T-cell (primary cell): ENCODE measurements at places on chromosomes 7 and 10. TPM values are rescaled to one million over a fixed set of nuclear protein-coding genes. Genes with fewer than 3 reads are reported as not detected.

NAT16 gene
- not detected for total RNA-seq

FAM241B gene
- total RNA-seq, result 8.1 TPM

WEE2 gene
- not detected for total RNA-seq

BLVRA gene
- total RNA-seq, result 14.1 TPM

EPHB6 gene
- total RNA-seq, result 66.3 TPM

SLC18A3 gene
- total RNA-seq, result not detected

PON3 gene
- total RNA-seq, result 0.41 TPM

TACC2 gene
- total RNA-seq, result 0.60 TPM

LHPP gene
- 13.2 TPM for total RNA-seq

RBP3 gene
- not detected for total RNA-seq

SUGCT gene
- total RNA-seq, result 3.1 TPM

GRM8 gene
- total RNA-seq, result not detected

PRLHR gene
- not detected for total RNA-seq

PDE1C gene
- total RNA-seq, result not detected

PPP1R9A gene
- 0.10 TPM for total RNA-seq

GHRHR gene
- not detected for total RNA-seq

HOXA5 gene
- total RNA-seq, result 0.32 TPM

SLC26A4 gene
- total RNA-seq, result 0.60 TPM

DNA sequence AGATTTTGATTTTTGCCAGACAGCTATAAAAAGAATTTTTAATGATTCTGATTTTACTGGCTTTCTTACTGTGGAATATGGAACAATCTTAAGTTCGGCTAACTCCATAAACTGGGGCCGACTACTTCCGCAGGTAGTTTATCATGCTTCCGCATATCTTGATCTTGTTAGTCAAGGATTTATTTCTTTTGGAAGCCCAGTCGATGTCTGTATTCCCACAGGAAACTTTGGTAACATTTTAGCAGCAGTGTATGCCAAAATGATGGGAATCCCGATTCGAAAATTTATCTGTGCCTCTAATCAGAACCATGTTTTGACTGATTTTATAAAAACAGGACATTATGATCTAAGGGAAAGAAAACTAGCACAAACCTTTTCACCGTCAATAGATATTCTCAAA lies 8.1 kb downstream of the THNSL1 start:
- no peak for DNase-seq

- no peak for DNase-seq
These were observed 66.5 kb upstream of the EN2 start for GRCh38 chr7:155391414-155391813.

- DNase-seq, result no peak
These were observed 103.1 kb upstream of the INSIG1 start for GRCh38 chr7:155194382-155195140.

DNA sequence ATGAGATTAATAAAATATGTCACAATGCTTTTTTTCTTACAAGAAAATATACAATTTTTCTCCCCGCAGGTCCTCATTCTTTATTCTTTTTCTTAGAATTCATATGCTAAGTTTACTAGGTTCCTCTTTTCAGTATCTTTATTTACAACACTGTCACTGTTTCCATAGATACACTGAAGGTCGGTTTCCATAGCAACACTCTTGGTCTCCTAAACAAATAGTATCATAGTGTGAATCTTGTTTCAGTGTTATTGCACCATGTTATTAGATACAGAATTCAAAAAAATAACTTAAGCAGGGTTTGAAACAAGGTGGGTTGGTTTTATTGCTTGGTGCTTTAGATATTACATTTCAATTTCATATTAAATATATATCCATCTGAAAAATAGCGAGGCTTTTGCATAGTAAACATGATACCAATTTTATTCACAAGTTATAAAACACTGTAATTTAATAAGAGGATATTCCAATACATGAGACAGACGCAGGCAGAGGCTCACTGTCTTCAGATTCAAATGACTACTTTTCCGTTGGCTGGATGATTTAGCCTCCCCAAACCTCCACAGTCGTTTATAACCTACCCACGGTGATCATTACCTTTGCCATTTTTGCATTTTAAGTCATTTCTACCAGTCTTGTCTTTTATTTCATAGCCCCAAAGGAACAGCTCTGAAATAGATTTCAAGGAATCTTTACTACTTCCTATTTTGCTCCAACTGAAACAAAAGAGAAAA lies 88.9 kb upstream of the KLF6 start:
- DNase-seq, result peak; percentile 25

- DNase-seq, result no peak
These were observed 147.5 kb downstream of the SLC16A9 start for GRCh38 chr10:59562126-59562525.

DNA sequence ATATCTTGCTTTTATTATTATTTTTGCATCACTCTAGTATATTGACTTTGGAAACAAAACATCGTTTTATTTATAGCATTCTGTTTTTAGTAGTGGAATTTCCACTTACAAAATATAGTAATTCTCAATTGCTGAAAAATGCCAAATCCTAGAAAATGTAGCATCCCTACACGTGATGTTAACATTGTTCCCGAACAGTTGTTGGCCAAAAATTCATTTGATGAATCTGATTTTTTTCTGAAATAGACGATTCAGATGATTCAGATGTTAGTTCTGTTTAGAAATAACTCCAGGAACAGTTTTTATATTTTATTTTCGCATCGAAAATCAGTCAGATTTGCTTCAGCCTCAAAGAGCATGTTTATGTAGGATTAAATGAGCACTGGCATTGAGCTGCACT lies 122.4 kb downstream of the GFRA1 start:
- DNase-seq, result no peak

GRCh38 chr7:139116999-139117398 lies 7.5 kb upstream of the ZC3HAV1 start:
- DNase-seq, result no peak

GRCh38 chr10:42477170-42477569 lies 161.2 kb downstream of the ZNF33B start:
- no peak for DNase-seq

- DNase-seq, result no peak
These were observed 19.1 kb upstream of the LRRC18 start for GRCh38 chr10:48958598-48959190.

- DNase-seq, result no peak
These were observed 150.3 kb downstream of the NEBL start for GRCh38 chr10:20746856-20747255.

DNA sequence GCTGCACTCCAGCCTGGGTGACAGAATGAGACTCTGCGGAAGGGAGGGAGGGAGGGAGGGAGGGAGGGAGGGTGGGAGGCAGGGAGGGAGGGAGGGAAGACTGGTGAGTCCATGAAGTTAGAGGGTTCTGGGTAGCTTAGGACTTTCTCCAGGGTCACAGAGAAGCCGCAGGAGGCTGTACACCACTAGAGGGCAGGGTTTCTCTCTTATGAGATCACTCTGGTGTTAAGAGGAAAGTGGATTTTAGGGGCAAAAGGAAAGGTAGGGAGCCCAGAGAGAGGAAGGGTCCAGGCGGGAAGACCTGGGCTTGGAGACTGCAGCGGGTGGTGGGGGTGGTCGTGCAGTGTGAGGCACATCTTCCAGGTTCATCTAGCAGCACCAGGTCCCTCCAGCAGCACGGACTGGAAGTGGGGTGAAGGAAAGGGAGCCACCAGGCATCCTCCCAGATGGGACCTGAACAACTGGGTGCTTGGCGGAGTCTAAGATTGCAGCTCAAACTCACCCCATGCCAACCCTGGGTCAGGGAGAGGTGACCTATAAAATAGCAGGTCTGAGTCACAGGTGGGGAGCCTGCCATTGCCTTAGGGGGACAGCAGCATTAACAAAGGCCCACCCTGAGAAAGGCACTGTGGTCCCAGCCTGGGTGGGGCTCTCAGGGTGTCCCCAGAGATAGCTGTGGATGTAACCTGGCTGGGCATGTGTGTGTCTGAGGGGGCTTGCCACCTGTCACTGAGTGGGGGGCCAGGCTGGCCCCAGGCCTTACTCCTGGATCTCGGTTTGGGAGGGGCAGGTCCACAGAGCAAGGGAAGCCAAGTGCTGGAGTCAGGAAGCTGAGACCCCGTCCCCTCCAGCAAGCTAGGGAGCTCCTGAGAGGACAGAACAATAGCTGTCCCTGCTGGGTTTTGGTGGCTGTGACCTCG lies 48.5 kb upstream of the SLC29A3 start:
- DNase-seq, result no peak

DNA sequence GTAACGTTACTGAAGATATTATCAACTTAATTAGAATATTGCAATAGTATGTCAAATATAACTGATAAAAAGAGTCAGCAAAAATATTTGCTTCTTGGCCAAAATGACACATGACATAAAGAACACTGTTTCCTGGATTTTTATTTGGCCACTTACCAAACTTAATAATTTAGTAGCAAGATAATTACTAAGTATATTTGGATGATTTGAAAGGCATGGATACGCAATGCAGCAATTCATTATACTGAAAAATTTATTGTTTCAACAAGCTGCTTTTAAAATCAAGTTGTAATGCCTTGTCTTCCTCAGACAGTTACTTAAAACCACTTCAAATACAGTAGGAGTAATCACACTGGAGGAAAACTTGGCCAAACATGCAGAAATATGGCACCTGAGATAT lies 234.0 kb downstream of the SEMA3E start:
- no peak for DNase-seq

DNA sequence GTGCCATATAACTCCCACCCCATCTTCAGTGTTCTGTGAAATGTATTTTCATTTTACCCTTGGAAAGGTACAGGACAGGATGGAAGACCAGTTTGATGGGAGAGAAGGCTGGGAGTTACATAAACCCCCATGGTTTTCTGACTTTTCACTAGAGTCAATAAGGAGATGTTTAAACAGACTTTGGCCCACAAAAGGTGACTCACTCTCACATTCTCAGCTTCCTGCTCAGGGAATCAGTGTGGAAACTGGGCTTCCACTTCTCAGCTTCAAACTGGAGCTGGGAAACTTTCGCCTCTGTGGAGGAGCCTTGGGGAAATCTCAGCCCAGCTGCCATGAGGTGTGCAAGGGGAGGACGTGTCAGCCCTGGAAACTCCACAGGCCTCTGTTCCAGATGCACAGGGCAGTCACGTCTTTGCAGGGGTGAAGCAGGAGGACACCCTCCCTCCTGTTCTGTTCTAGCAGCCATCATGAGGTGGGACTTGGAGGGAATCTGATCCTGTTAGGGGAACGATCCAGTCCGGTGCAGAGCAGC lies 560.5 kb upstream of the GALNT17 start:
- DNase-seq, result no peak

GRCh38 chr10:114021154-114021553 lies 22.5 kb upstream of the ADRB1 start:
- DNase-seq, result no peak

GRCh38 chr7:139697056-139697455 lies 80.7 kb downstream of the HIPK2 start:
- no peak for DNase-seq

DNA sequence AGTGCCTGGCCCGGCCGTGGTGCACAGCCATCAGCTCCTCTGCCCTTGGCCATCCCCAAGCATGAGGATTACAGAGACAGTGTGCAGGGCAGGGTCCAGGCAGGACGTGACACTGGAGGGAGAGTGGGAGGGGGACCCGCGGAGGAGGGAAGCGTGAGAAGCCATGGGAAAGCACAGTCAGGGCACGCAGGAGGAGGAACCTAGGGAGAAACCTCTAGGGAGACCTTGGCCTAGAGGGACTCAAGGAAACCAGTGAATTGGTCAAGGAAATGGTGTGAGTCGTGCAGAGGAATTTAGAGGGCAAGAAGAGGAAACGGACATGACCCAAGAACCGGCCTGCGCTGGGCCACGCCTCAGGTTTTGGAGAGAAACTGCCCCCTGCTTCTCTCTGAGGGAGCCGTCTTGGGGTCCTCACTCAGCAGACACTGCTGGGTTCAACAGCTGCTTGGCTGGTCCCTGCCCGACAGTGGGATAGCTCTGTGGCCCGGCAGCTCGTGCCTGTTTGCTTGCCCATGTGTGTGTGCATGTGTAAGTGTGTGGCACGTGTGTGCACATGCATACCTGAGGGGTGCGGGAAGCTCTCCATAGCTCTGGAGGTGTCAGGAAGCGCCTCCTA lies 3.2 kb downstream of the OPN4 start:
- no peak for DNase-seq

- DNase-seq, result no peak
These were observed 170.9 kb upstream of the NPVF start for GRCh38 chr7:25399000-25399750.

GRCh38 chr10:95693071-95693667 lies 558 bp downstream of the TCTN3 start:
- DNase-seq, result no peak

DNA sequence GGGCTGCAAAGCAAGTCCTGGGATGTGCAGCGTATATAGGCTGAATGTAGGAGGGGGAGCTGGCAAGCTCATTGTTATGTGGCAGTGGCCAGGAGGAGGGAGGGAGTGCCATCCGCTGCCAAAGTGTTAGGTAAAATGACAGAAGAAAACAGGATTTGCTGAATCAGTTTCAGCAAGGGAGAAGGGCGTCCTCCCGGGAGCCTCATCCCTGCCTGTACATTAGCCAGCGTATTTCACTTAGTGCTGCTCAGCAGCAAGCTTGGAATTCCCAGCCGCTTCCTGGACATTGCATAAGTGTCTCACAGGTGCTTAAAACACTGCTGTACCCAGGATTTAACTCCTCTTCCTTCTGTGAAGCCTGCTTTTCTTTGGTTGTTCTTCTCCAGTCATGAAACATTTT lies 2.5 kb downstream of the NIPSNAP2 start:
- DNase-seq, result no peak

GRCh38 chr10:125038637-125039036 lies 96.7 kb downstream of the ZRANB1 start:
- no peak for DNase-seq

- DNase-seq, result no peak
These were observed 13.4 kb downstream of the USP54 start for GRCh38 chr10:73577788-73578187.

GRCh38 chr7:15845461-15845860 lies 159.0 kb upstream of the MEOX2 start:
- no peak for DNase-seq

GRCh38 chr10:404991-405390 lies 269.7 kb downstream of the ZMYND11 start:
- no peak for DNase-seq

DNA sequence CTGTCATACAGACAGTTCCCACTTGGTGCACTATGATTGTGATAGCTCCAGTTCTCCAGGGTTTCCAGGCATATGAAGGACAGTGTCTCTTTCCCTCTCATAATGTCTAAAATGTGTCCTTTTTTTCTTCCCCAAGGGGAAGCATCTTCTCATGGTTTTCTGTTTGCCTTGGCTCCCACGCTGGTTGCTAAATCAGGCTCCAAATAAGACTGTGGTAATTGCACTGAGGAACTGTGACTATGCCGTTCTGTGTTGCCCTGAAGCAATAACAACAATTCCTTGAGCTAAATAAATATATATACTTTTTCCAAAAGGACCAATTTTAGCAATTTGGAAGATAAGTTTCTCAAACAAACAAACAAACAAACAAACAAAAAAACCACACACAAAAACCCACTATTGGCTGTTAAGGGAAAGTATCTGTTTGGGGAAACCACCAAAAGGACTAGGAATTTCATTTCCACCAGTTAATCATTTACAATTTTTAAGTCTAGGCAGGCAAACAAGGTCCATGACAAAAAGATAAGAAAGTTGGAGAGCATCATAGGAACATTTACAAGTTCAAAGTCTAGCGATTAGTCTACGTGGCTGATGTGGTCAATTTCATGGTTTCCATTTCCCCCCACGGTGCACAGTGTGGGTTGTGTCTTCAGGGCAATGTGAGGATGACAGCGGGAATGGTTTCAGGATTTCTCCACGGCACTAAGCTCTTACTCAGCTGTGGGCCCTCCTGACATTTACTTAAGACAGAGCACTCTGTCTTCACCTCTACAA lies 62.4 kb downstream of the THNSL1 start:
- DNase-seq, result no peak

GRCh38 chr7:2142386-2142785 lies 90.4 kb downstream of the MAD1L1 start:
- DNase-seq, result no peak

GRCh38 chr7:47952224-47952623 lies 4.0 kb upstream of the PKD1L1 start:
- no peak for DNase-seq
